ENCODE measurements at places on chromosomes 1 and 21. TPM values are rescaled to one million over a fixed set of nuclear protein-coding genes. Genes with fewer than 3 reads are reported as not detected.

FMN2 gene
- not detected for total RNA-seq

ZNF695 gene
- total RNA-seq = not detected

GRCh38 chr1:61441723-61442262 is 283.1 kb downstream of the TM2D1 start:
- H3K36me3 ChIP-seq = no peaks in the 10 kb centered on the region
- H3K27ac ChIP-seq = peak overlapping the region; percentile 48
- H3K27me3 ChIP-seq = no peaks in the 10 kb centered on the region

DNA sequence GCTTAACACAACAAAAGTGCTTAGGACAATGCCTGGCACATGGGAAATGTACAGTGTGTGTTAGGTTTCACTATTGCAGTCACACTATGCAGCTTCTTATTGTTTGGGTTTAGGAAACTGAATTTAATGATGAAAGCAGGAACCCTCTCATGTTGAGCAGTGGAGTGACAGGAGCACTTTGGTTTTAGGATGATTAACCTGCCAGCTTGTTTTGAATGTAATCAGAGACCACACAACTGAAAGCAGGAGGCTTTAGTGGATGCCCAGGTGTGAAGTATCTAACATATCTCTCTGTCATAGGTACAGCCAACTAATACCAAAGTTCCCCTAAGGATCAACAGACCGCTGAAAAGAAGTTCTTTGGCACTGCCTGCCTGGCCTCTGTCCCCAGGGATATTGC is 406.9 kb upstream of the USP24 start:
- no peak overlapping the region for H3K27ac ChIP-seq
- H3K4me3 ChIP-seq = no peak overlapping the region
- no peaks in the 10 kb centered on the region for H3K4me1 ChIP-seq
- H3K36me3 ChIP-seq = no peaks in the 10 kb centered on the region
- no peaks in the 10 kb centered on the region for H3K27me3 ChIP-seq

GRCh38 chr21:29209696-29210095 is 79.3 kb downstream of the MAP3K7CL start:
- no peak overlapping the region for H3K4me3 ChIP-seq
- H3K36me3 ChIP-seq = no peaks in the 10 kb centered on the region
- peaks cover 4% of the 10 kb centered on the region for H3K4me1 ChIP-seq
- DNase-seq = no peak
- H3K27ac ChIP-seq = no peak overlapping the region
- H3K27me3 ChIP-seq = no peaks in the 10 kb centered on the region

- no peak overlapping the region for H3K27ac ChIP-seq
- H3K36me3 ChIP-seq = peaks cover 43% of the 10 kb centered on the region
- no peak overlapping the region for H3K4me3 ChIP-seq
- H3K4me1 ChIP-seq = peaks cover 9% of the 10 kb centered on the region
Measured at GRCh38 chr1:21866707-21867043, 54.6 kb downstream of the LDLRAD2 start.

DNA sequence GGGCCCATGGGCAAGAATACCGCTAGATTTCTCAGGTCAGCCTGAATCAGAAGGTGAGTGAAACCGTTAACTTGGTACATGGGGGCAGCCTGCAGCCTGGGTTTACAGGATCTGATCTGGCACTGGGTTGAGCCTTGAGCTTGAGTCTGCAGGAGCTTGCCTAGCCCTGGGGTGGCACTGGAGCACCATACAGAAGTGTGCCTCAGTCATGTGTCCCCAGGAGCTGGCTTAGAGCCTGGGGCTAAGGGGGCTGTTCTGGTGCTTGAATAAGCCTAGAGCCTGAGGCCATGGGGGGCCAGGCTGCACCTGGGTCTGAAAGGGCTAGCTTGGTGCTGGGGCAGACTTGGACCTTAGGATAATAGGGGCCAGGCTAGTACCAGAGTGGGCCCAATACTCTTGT is 457.2 kb upstream of the PBX1 start:
- H3K36me3 ChIP-seq = no peaks in the 10 kb centered on the region
- no peaks in the 10 kb centered on the region for H3K27me3 ChIP-seq
- no peak overlapping the region for H3K4me3 ChIP-seq
- H3K4me1 ChIP-seq = no peaks in the 10 kb centered on the region

DNA sequence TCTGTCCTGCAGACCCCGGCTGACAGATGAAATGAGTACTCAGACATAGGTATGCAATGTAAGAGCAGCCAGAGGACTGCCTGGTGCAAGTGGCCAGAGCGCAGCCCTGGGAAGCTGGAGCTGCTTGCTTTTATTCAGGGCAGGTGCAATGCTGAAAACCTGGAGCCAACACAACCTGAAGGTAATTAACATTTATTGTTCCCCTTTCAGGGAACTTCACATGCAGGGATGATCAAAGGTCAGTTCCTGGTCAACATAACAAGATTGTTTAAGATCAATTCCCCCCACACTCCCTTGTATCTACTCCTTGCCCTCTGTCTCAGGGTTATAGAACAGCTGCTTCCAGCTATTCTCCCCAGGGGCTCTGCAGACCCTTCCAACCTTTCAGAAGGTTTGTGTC is 48.7 kb upstream of the PRELP start:
- H3K4me3 ChIP-seq = no peak overlapping the region
- H3K4me1 ChIP-seq = no peaks in the 10 kb centered on the region
- H3K36me3 ChIP-seq = no peaks in the 10 kb centered on the region
- no peaks in the 10 kb centered on the region for H3K27me3 ChIP-seq
- H3K27ac ChIP-seq = no peak overlapping the region
- DNase-seq = no peak

GRCh38 chr1:3219005-3219790 is 150.2 kb downstream of the PRDM16 start:
- DNase-seq = no peak
- H3K4me1 ChIP-seq = peaks cover 12% of the 10 kb centered on the region
- H3K27ac ChIP-seq = no peak overlapping the region
- no peaks in the 10 kb centered on the region for H3K36me3 ChIP-seq
- H3K27me3 ChIP-seq = peaks cover 20% of the 10 kb centered on the region
- H3K4me3 ChIP-seq = no peak overlapping the region

GRCh38 chr1:109113590-109114341 is at the start of gene ELAPOR1:
ELAPOR1 (plus strand) TSS chr1:109114115; CDS start chr1:109114184, 69 bp downstream.
- H3K36me3 ChIP-seq = no peaks in the 10 kb centered on the region
- peaks cover 20% of the 10 kb centered on the region for H3K4me1 ChIP-seq
- peaks cover 25% of the 10 kb centered on the region for H3K27me3 ChIP-seq
- no peak within 1 kb of the TSS for H3K27ac ChIP-seq
- DNase-seq = no peak
- H3K4me3 ChIP-seq = peak within 1 kb of the TSS; percentile 36

GRCh38 chr1:88247666-88248065 is 436.4 kb upstream of the PKN2 start:
- no peak overlapping the region for H3K4me3 ChIP-seq
- H3K27me3 ChIP-seq = no peaks in the 10 kb centered on the region
- no peaks in the 10 kb centered on the region for H3K36me3 ChIP-seq
- no peak for DNase-seq
- H3K4me1 ChIP-seq = no peaks in the 10 kb centered on the region
